ENCODE measurements at places on chromosomes 6 and 20.
A peak's percentile ranks its signal among the peaks of the same experiment; 100 is the strongest.

GRCh38 chr6:54846857-54847674, 495 bp downstream of the FAM83B start:
- H3K27me3 ChIP-seq, result peaks cover 14% of the 10 kb centered on the region
- H3K27ac ChIP-seq, result no peak overlapping the region
- H3K36me3 ChIP-seq, result no peaks in the 10 kb centered on the region
- no peak for DNase-seq
- H3K4me3 ChIP-seq, result peak overlapping the region; percentile 68
- no peaks in the 10 kb centered on the region for H3K4me1 ChIP-seq

DNA sequence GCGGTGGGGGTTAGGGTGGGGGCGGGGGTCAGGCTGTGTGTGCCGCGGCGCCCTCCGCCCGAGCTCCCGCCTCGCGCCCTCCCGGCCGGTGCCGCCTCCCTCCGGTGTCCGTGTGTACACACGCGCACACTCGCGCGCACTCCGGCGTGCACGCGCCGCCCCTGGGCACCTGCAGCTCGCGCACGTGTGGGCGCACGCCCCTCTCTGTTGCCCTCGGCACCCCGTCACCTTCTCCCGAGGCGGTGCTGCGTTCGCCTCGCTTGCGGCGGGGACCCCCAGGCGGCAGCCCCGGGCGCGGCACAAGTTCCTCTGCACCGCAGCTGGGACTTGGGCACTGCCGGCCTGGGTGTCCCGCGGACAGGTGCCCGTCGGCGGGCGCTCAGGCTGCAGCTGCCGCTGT, 525 bp downstream of the MACROD2 start:
- H3K4me1 ChIP-seq, result peaks cover 5% of the 10 kb centered on the region
- H3K36me3 ChIP-seq, result peaks cover 7% of the 10 kb centered on the region
- no peak overlapping the region for H3K27ac ChIP-seq
- peak overlapping the region; percentile 87 for H3K4me3 ChIP-seq
- H3K27me3 ChIP-seq, result no peaks in the 10 kb centered on the region

- peaks cover 10% of the 10 kb centered on the region for H3K27me3 ChIP-seq
- H3K4me1 ChIP-seq, result 0 out of 2 replicates have a peak, but pooled peaks cover 4% of the 10 kb centered on the region
- no peak overlapping the region for H3K27ac ChIP-seq
- peaks cover 4% of the 10 kb centered on the region for H3K36me3 ChIP-seq
Measured at GRCh38 chr6:4212588-4212987, 77.2 kb upstream of the ECI2 start.

DNA sequence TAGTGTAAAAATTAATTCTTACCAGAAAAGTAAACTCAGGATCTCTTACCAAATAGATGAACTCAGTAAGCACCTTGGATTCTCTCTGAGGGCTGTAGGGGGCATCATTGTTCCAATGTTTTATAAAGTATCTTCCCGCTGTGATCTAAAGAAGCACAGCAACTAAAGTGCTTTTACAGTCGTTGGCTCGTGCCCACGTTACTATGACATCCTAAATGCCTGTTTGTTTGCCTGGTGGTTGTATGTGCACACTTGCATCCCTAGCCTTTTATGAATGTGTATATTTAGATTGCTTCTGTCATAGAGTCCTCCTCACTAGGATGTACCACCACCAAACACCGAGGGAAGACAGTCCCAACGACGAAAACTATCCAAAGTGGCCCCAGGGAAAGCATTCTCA, 34.5 kb downstream of the SLX4IP start:
- H3K27ac ChIP-seq, result peak overlapping the region; percentile 56
- no peak overlapping the region for H3K4me3 ChIP-seq
- peaks cover under 1% of the 10 kb centered on the region for H3K27me3 ChIP-seq
- peak; percentile 70 for DNase-seq
- no peaks in the 10 kb centered on the region for H3K36me3 ChIP-seq

GRCh38 chr6:28675600-28675999, 149.9 kb downstream of the GPX5 start:
- no peak overlapping the region for H3K27ac ChIP-seq
- peaks cover 10% of the 10 kb centered on the region for H3K4me1 ChIP-seq
- H3K36me3 ChIP-seq, result no peaks in the 10 kb centered on the region
- DNase-seq, result no peak
- peaks cover 6% of the 10 kb centered on the region for H3K27me3 ChIP-seq

- peak; percentile 82 for DNase-seq
- peaks cover 21% of the 10 kb centered on the region for H3K36me3 ChIP-seq
- peaks cover 67% of the 10 kb centered on the region for H3K4me1 ChIP-seq
- peaks cover 3% of the 10 kb centered on the region for H3K27me3 ChIP-seq
- peak overlapping the region; percentile 80 for H3K27ac ChIP-seq
- peak overlapping the region; percentile 79 for H3K4me3 ChIP-seq
Measured at GRCh38 chr6:136788069-136788902, 4.0 kb downstream of the MAP3K5 start.

- no peaks in the 10 kb centered on the region for H3K4me1 ChIP-seq
- DNase-seq, result no peak
- no peaks in the 10 kb centered on the region for H3K36me3 ChIP-seq
- no peak overlapping the region for H3K27ac ChIP-seq
Measured at GRCh38 chr6:166928644-166929541, 27.5 kb downstream of the RNASET2 start.

DNA sequence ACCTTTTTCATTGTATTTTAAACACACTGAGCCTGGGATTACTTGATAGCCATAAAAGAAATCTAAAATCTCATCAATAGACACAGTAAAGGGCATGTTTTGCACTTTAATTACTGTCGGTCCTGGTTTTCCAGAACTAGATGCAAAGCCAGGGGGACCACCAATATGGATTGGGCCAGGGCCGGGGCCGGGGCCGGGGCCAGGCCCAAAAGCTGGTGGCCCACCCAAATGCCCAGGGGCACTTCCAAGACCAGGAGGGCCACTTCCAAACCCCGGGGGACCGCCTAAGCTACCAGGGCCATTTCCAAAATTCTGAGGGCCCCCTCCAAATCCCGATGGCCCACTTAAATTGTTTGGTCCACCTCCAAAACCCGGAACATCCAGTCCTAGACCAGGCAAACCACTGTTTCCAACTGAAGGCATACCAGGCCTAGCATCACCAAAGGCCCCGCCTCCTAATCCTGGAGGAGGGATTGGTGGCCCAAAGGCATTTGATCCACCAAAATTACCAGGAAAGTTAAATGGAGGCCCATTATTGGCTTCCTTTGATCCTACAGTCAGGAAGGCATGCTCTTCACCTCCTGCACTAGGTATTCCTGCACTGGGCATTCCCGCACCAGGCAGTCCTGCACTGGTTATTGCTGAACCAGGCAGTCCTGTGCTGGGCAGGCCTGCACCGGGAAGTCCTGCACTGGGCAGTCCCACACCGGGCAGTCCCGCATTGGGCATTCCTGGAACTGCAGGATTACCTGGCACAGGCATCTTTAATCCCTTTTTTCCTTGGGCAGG, 11.9 kb downstream of the CPNE1 start:
- no peaks in the 10 kb centered on the region for H3K27me3 ChIP-seq
- peaks cover 26% of the 10 kb centered on the region for H3K4me1 ChIP-seq
- no peak for DNase-seq

DNA sequence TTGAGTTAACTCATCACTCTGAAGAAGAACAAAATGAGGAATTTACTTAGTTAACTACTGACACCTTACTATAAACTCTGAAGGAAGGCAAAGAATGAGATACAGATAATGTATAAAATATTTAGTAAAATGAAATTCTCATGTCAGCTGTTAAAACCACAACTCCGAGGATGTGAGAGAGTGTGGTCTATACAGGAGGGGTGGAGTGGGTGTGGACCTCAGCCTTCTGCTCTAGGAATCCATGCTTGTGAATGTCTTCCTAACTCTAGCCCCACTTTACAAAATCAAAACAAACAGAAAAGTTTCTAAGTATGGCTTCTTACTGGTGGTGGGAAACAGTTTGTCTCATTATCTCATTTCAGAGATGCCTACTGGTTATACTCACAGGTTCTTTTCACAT, 14.2 kb downstream of the PPP1R14C start:
- H3K36me3 ChIP-seq, result no peaks in the 10 kb centered on the region
- H3K4me1 ChIP-seq, result peaks cover 8% of the 10 kb centered on the region
- H3K27me3 ChIP-seq, result peaks cover 7% of the 10 kb centered on the region
- no peak for DNase-seq

GRCh38 chr6:169780571-169781091, 29.2 kb downstream of the ERMARD start:
- H3K27ac ChIP-seq, result no peak overlapping the region
- no peaks in the 10 kb centered on the region for H3K27me3 ChIP-seq
- peaks cover 23% of the 10 kb centered on the region for H3K36me3 ChIP-seq
- no peak overlapping the region for H3K4me3 ChIP-seq
- no peak for DNase-seq
- no peaks in the 10 kb centered on the region for H3K4me1 ChIP-seq

DNA sequence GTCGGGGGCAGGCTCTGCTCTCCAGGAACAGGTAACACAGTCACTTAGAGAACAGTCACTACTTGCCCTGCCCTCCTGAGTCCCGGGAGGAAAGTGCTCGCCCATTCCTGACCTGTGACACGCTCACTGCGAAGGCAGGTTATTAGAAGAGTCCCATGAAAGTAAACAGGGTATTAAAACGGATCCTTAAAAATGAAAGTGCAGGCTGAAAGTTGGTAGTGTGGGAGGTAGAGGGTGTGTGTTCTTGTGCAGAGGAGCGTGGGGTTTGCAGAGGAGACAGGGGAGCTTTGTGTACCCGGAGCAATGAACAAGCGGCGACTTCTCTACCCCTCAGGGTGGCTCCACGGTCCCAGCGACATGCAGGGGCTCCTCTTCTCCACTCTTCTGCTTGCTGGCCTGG, at the start of gene CCN6:
Gene CCN6, plus strand, starts transcription at position 104 of the 400 bp plus-strand sequence. Its CDS starts 254 bp downstream, at position 358.
- DNase-seq, result no peak
- no peaks in the 10 kb centered on the region for H3K36me3 ChIP-seq
- H3K4me1 ChIP-seq, result peaks cover 12% of the 10 kb centered on the region
- no peak within 1 kb of the TSS for H3K27ac ChIP-seq

DNA sequence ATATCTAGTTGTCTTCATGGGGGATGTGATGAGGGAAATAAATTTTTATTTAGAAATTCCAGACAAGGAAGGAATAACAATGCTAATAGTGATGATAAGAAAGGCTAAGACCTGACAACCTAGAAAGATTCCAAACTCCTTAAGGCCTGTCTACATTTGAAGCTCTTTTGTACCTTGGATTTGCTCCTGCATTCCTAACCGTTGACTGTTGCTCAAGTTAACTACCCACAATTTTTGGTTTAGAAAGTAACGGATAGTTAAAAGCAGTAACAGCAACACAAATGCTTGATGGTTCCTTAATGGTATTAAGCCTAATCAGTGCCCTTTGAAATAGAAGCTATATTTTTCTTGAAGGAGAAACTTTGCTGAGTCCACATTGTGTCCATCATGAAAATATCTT, 52.9 kb downstream of the TRMT11 start:
- peaks cover 55% of the 10 kb centered on the region for H3K4me1 ChIP-seq
- no peaks in the 10 kb centered on the region for H3K27me3 ChIP-seq
- H3K36me3 ChIP-seq, result peaks cover 20% of the 10 kb centered on the region
- H3K27ac ChIP-seq, result peak overlapping the region; percentile 93
- DNase-seq, result peak; percentile 30
- H3K4me3 ChIP-seq, result peak overlapping the region; percentile 31

GRCh38 chr20:51636123-51636522, 93.6 kb upstream of the NFATC2 start:
- H3K27ac ChIP-seq, result no peak overlapping the region
- H3K4me1 ChIP-seq, result peaks cover 40% of the 10 kb centered on the region
- H3K36me3 ChIP-seq, result no peaks in the 10 kb centered on the region
- peaks cover 1% of the 10 kb centered on the region for H3K27me3 ChIP-seq
- H3K4me3 ChIP-seq, result no peak overlapping the region

- peaks cover 1% of the 10 kb centered on the region for H3K27me3 ChIP-seq
- H3K27ac ChIP-seq, result no peak overlapping the region
- DNase-seq, result no peak
- no peaks in the 10 kb centered on the region for H3K36me3 ChIP-seq
Measured at GRCh38 chr6:46407776-46408530, 83.3 kb downstream of the RCAN2 start.

DNA sequence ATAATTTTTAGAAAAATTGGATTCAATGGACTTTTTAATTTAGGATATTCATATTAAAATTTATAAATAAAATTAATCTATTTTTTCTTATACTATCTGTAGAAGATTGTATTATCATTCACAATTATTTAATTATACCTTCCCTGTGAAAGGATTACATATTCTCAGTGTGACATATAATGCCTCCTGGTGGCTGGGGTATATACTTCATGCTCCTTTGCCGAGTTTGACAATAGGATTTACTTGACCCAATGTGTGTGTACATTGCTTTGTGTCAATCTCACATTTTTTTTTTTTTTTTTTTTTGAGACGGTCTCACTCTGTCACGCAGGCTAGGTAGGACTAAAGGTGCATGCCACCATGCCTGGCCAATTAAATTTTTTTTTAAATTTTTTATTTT, 230.0 kb upstream of the CHD6 start:
- DNase-seq, result no peak
- no peaks in the 10 kb centered on the region for H3K36me3 ChIP-seq
- no peak overlapping the region for H3K4me3 ChIP-seq

GRCh38 chr20:44770484-44771171, 25.0 kb downstream of the KCNK15 start:
- no peaks in the 10 kb centered on the region for H3K36me3 ChIP-seq
- DNase-seq, result no peak
- H3K4me1 ChIP-seq, result peaks cover 3% of the 10 kb centered on the region
- H3K27ac ChIP-seq, result no peak overlapping the region
- peaks cover 24% of the 10 kb centered on the region for H3K27me3 ChIP-seq

GRCh38 chr6:35230950-35231349, 17.2 kb downstream of the SCUBE3 start:
- DNase-seq, result no peak
- no peak overlapping the region for H3K27ac ChIP-seq
- peaks cover 26% of the 10 kb centered on the region for H3K4me1 ChIP-seq
- peaks cover 2% of the 10 kb centered on the region for H3K27me3 ChIP-seq
- peaks cover 38% of the 10 kb centered on the region for H3K36me3 ChIP-seq
- H3K4me3 ChIP-seq, result no peak overlapping the region

- H3K27ac ChIP-seq, result no peak overlapping the region
- no peaks in the 10 kb centered on the region for H3K27me3 ChIP-seq
- no peak overlapping the region for H3K4me3 ChIP-seq
Measured at GRCh38 chr6:50451826-50452400, 261.4 kb upstream of the TFAP2D start.

GRCh38 chr20:3887876-3888620, 1.1 kb upstream of the PANK2 start:
- H3K4me1 ChIP-seq, result peaks cover 36% of the 10 kb centered on the region
- peak; percentile 29 for DNase-seq
- peak overlapping the region; percentile 94 for H3K4me3 ChIP-seq
- H3K27ac ChIP-seq, result peak overlapping the region; percentile 95
- peaks cover 6% of the 10 kb centered on the region for H3K27me3 ChIP-seq
- H3K36me3 ChIP-seq, result peaks cover 30% of the 10 kb centered on the region

All from HFFc6 (cell line).